ENCODE measurements at places on chromosomes 5 and 9.

- DNase-seq: no peak
Observed at GRCh38 chr5:56319526-56320181, 86.5 kb upstream of the ANKRD55 start.

DNA sequence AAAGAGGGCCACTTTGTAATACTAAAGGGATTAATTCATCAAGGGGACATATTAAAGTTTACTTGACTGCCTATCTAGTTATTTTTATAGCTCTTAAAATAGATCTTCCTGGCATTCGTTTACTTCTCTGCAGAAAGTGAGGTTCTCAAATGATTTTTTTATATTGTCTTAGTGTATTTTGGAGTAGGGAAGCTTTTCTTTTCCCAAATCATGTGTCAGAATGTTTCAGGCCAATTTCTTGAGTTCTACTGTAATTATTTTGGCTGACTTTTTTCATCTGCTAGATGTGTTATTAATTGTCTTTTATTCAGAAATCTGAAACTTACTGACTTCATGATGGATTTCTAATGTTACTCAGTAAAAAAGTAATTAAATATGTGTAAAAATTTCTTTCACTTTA lies 60.2 kb upstream of the FBXL7 start:
- DNase-seq: no peak

DNA sequence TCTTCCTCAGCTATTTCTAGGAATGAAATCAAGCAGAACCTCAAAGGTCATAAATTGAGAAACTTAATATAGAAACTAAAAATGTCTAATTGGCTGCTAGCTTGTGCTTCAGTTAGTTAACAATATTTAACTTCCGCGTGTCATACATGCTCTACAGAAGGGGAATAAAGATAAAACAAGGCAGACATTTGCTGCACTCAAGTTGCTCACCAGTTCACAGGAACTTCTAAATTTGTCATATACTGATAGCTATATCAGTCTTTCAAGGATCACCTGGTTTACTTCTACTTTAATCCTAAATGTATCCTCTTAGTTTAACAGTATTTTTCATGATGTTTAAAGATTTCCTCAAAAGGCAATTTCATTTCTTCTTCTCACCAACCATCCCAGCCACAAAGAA lies 8.4 kb downstream of the CCNH start:
- DNase-seq: no peak

DNA sequence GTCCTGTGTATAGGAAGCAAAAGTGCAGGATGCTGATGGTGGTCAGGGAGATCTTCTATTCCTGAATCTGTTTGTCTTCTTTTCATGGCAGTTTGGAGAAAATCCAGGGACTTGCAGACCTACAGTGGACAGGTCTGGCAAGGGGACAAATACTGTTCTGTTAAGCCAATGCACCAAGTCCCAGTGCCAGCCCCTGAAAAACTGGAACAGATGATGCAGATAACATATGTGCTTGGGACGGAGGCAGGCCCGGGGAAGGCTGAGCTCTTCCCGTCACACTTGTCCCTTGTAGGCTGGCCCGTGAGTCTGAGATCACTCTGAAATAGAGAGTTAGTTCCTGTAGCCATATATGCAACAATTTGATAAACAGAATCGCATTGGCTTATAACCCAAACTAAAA lies 265.7 kb downstream of the MTRR start:
- DNase-seq: no peak

- no peak for DNase-seq
Observed at GRCh38 chr5:74665816-74666215, 19.2 kb upstream of the HEXB start.

Data from fibroblast of gingiva (primary cell).